GM12878 (cell line): ENCODE measurements at places on chromosomes 1 and 21. TPM values are rescaled to one million over a fixed set of nuclear protein-coding genes. Genes with fewer than 3 reads are reported as not detected.
A peak's percentile ranks its signal among the peaks of the same experiment; 100 is the strongest.

GRCh38 chr1:73903092-73903491 is 294.9 kb downstream of the LRRIQ3 start:
- no peaks in the 10 kb centered on the region for H3K36me3 ChIP-seq
- H3K4me1 ChIP-seq, result no peaks in the 10 kb centered on the region
- H3K4me3 ChIP-seq, result no peak overlapping the region
- H3K27ac ChIP-seq, result no peak overlapping the region
- no peaks in the 10 kb centered on the region for H3K27me3 ChIP-seq

- H3K27me3 ChIP-seq, result no peaks in the 10 kb centered on the region
- H3K4me3 ChIP-seq, result no peak overlapping the region
- no peaks in the 10 kb centered on the region for H3K36me3 ChIP-seq
- no peaks in the 10 kb centered on the region for H3K4me1 ChIP-seq
Observed at GRCh38 chr21:17414766-17415165, 98.1 kb upstream of the CXADR start.

GRCh38 chr1:226940029-226940805 is at the start of gene COQ8A:
TSS of gene COQ8A (plus strand) at chr1:226940294. CDS start at chr1:226961386, 21,092 bp downstream.
- H3K4me1 ChIP-seq, result peaks cover 5% of the 10 kb centered on the region; the same call in 1 of the 2 replicates
- no peaks in the 10 kb centered on the region for H3K36me3 ChIP-seq
- peak within 1 kb of the TSS; percentile 83 for H3K27ac ChIP-seq
- DNase-seq, result peak; percentile 97

GRCh38 chr1:164622068-164622845 is 63.3 kb downstream of the PBX1 start:
- H3K4me1 ChIP-seq, result no peaks in the 10 kb centered on the region
- DNase-seq, result no peak
- no peak overlapping the region for H3K27ac ChIP-seq
- no peaks in the 10 kb centered on the region for H3K27me3 ChIP-seq

DNA sequence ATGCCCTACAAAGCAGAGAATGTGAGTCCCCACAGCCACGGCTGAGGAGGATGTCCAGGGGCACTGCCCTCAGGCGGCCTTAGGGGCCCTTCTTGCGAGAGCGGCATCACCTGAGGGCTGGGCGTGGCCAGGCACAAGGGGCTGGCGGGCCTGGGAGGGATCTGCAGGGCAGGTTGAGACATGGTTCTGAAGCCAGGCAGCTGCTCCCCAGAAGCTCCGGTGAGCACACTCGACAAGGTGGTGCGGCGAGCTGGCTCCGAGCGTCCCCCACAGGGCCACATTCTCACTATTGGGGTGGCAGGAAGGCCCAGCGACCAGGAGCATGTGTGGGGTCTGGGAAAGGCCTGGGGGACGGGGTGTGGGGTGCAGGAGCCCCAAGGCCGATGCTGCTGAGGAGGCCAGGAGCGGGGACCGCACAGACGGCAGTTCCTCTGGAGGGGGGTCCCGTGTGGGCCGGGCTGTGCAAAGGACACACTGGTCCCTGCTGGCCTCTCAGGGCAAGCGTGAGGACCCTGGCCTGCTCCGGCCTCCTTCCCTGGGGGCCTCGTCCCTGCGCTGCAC is 47.2 kb downstream of the MORN1 start:
- no peak overlapping the region for H3K27ac ChIP-seq
- no peaks in the 10 kb centered on the region; the same call in 1 of the 2 replicates for H3K27me3 ChIP-seq
- no peaks in the 10 kb centered on the region for H3K36me3 ChIP-seq
- no peak for DNase-seq
- H3K4me1 ChIP-seq, result no peaks in the 10 kb centered on the region

GRCh38 chr1:167229719-167230385 is 9.2 kb downstream of the POU2F1 start:
- no peak for DNase-seq
- no peaks in the 10 kb centered on the region for H3K36me3 ChIP-seq
- no peak overlapping the region for H3K4me3 ChIP-seq
- no peak overlapping the region for H3K27ac ChIP-seq
- no peaks in the 10 kb centered on the region for H3K27me3 ChIP-seq

GRCh38 chr1:215076322-215076721 is 6.2 kb upstream of the KCNK2 start:
- no peaks in the 10 kb centered on the region for H3K36me3 ChIP-seq
- H3K27me3 ChIP-seq, result no peaks in the 10 kb centered on the region
- H3K27ac ChIP-seq, result no peak overlapping the region
- H3K4me1 ChIP-seq, result no peaks in the 10 kb centered on the region
- DNase-seq, result no peak

GRCh38 chr1:157034137-157034800 is 11.3 kb downstream of the ARHGEF11 start:
- H3K27ac ChIP-seq, result no peak overlapping the region
- no peak for DNase-seq
- no peaks in the 10 kb centered on the region for H3K27me3 ChIP-seq
- no peaks in the 10 kb centered on the region for H3K36me3 ChIP-seq
- H3K4me3 ChIP-seq, result no peak overlapping the region

- H3K27ac ChIP-seq, result no peak overlapping the region
- H3K4me3 ChIP-seq, result no peak overlapping the region
- no peaks in the 10 kb centered on the region for H3K4me1 ChIP-seq
- DNase-seq, result no peak
Observed at GRCh38 chr21:41798326-41798725, 31.5 kb upstream of the RIPK4 start.

The HSF2BP gene
- polyA plus RNA-seq, result 0.14 and 0.53 TPM in 2 replicates

The S100A7A gene
- not detected in 2 replicates for polyA plus RNA-seq

The OR2L13 gene
- not detected in 2 replicates for polyA plus RNA-seq
